ENCODE measurements at places on chromosomes 3 and 15. TPM values are rescaled to one million over a fixed set of nuclear protein-coding genes. Genes with fewer than 3 reads are reported as not detected.

KNG1 gene
- 918 TPM for total RNA-seq

GUCA1C gene
- not detected for total RNA-seq

SPINT1 gene
- 2.6 TPM for total RNA-seq

DNA sequence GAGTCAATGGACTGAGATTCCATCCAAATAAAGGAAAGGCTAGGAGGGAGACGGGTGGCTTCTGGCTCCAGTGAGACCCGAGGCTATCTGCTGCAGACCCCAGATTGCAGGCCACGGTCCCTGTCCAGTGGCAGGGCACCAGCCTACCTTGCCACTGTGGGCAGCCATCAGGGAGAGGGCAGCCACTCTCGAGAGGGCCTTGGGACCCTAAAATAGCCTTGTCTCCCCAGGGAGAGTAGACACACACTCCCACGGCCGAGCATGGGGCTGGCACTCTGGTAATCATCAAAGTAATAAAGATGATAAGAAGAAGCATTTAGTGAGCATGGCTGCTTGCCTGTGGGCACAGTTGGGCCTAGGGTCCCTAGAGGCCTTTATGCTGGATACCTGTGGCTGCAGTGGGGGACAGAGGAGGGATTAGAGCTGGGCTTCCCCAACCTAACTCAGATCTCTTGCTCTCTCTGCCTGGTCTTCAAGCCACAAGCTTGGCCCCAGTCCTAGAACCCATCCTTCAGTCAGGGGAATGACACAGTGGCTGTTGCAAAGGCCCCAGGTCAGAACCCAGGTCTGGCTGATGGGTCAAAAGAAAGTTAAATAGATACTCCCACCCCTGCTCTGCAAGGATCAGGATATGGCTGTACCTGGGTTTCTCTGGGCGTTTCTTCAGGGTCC lies 9.2 kb upstream of the VIPR1 start:
- no peak for DNase-seq

DNA sequence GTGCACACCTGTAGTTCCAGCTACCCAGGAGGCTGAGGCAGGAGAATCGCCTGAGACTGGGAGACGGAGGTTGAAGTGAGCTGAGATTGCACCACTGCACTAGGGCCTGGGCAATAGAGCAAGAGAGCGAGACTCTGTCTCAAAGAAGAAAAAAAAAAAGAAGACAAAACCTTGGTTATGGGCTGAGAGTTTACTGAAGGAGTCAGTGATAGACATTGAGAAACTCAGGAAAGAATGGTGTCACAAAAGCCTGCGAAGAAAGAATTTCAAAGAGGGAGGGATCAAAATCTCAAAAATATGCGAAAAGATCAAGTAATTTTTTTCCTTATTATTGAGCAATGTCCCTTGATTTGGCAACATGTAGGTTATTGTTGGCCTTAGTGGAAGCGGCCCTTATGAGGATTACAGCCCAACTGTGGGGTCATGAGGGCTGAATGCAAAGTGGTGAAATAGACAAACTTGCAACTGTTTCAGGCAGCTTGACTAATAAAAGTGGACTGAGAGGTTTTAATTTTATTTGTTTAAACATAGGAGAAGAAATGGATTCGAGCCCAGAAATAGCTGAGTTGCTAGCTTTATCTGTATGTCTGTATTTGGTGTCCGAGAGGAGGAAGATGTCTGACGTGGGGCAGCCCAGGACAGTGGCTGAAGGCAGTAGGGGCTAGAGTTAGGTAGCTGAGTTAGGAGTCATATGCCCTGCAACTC lies 18.8 kb upstream of the CELF6 start:
- no peak for DNase-seq

GRCh38 chr3:141690431-141691072 lies 47.5 kb upstream of the RNF7 start:
- DNase-seq: no peak

DNA sequence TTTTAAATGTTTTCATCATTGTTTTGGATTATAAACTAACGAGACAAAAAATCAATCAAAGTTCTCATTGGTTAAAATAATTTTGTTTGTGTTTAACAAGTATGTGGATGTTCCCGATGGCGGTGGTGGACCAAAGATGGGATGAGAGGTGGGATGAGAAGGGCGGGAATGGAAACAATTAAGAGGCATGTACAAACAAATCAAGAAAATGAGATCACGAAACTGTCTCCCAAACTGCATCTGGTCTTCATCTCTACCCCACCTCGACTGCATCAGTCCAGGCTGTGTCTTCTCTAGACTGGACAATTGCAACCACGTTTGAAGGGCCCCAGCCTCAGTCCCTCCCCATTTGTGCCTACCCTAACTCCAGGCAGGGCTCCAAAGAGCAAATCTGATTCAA lies 56.1 kb downstream of the SLC12A8 start:
- DNase-seq: no peak
